Smooth muscle cell of bladder (primary cell): ENCODE measurements at places on chromosomes 12 and 14. TPM values are rescaled to one million over a fixed set of nuclear protein-coding genes. Genes with fewer than 3 reads are reported as not detected.

Gene KERA
- total RNA-seq = not detected in 2 replicates

Gene NFKBIA
- 123 and 138 TPM in 2 replicates for total RNA-seq

Gene SYT10
- not detected in 2 replicates for total RNA-seq

Gene STYX
- total RNA-seq = 12.4 and 13.7 TPM in 2 replicates

Gene LRCOL1
- 0.14 TPM in 1 of 2 replicates, not detected in the other for total RNA-seq

Gene SDR9C7
- total RNA-seq = under 0.01 TPM in 1 of 2 replicates, not detected in the other

Gene NANOG
- total RNA-seq = not detected in 2 replicates

Gene TAS2R7
- total RNA-seq = not detected in 2 replicates

Gene REP15
- 0.43 and 1.2 TPM in 2 replicates for total RNA-seq

Gene MSI1
- total RNA-seq = not detected in 2 replicates

Gene PPP4R4
- 1.7 and 4.1 TPM in 2 replicates for total RNA-seq

Gene LBHD2
- not detected in 2 replicates for total RNA-seq

Gene RD3L
- not detected in 2 replicates for total RNA-seq

Gene WNT5B
- total RNA-seq = 14.7 and 30.3 TPM in 2 replicates

Gene STRAP
- total RNA-seq = 60.5 and 67.1 TPM in 2 replicates

Gene GPR65
- total RNA-seq = under 0.01 and 0.28 TPM in 2 replicates

Gene RDH5
- total RNA-seq = 3.7 and 4.2 TPM in 2 replicates

Gene LHX5
- total RNA-seq = not detected in 2 replicates

Gene SLC10A1
- total RNA-seq = not detected in 2 replicates

Gene GNPTAB
- total RNA-seq = 28.2 and 69.7 TPM in 2 replicates

Gene GALNT8
- total RNA-seq = under 0.01 and 0.18 TPM in 2 replicates

Gene DTD2
- total RNA-seq = 40.2 and 53.6 TPM in 2 replicates

Gene MUCL1
- total RNA-seq = not detected in 2 replicates

Gene ADAMTS20
- total RNA-seq = under 0.01 TPM in 1 of 2 replicates, not detected in the other

Gene CINP
- 43.1 and 52.9 TPM in 2 replicates for total RNA-seq

Gene ATXN3
- 60.0 and 74.2 TPM in 2 replicates for total RNA-seq

Gene CLBA1
- total RNA-seq = 6.0 and 7.1 TPM in 2 replicates

Gene VRTN
- not detected in 2 replicates for total RNA-seq
